Activated T-helper 1 cell treated with anti-CD3 and anti-CD28 coated beads, Interleukin-2, amount 50 U/mL, for 16 hours (primary cell): ENCODE measurements at places on chromosomes 12 and 14.

DNA sequence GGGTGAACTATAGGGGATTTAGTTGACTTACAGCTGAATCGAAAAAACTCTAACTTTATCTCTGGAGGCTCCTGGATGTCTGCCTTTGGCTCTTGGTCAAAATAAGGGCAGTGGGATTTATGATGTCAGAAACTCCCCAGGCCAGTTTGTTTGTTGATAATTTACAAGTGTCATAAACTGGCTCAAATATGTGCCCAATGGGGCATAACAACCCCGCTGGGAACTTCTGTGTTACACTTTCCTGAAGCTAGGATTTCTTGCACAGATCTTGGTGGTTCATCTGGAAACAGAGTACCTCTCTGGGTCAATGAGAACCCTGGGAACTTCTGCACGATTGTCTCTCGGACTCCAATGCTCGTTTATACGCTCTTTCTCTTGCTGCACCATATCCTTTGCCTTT is 58.7 kb upstream of the MUCL1 start:
- no peak for DNase-seq

GRCh38 chr14:104548802-104549535 is 30.6 kb upstream of the C14orf180 start:
- DNase-seq = no peak

- no peak for DNase-seq
These were observed 459.6 kb downstream of the ZFP36L1 start for GRCh38 chr14:68333262-68333661.

DNA sequence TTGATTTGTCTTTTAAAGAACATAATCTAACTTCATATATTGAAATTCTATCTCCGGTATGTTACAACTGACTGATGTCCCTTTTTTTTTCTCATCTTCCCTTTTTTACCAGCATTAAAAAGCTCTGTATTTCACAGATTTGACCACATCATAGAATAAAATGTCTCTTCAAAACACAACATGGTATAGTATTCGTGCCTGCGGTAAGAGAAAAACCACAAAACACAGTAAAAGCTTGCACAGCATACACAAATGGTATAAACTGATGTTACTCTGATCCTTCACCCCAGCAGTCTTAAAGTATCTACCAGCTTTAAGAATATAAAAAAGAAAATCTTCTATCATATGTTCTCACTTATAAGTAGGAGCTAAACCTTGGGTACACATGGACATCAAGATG is 83.4 kb downstream of the HECTD1 start:
- no peak for DNase-seq

DNA sequence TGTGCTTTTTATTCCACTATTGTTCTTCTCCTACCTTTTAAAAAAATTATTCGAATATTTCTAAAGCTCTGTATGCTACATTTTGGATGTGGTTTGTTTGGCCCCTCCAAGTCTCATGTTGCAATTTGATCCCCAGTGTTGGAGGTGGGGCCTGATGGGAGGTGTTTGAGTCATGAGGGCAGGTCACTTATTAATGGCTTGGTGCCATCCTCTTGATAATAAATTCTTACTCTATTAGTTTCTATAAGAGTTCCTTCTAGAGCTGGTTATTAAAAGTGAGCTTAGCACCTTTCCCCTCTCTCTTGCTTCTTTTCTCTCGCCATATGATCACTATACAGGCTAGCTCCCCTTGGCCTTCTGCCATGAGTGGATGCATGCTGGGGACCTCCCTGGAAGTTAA is 445.6 kb upstream of the PDE3A start:
- DNase-seq = no peak

DNA sequence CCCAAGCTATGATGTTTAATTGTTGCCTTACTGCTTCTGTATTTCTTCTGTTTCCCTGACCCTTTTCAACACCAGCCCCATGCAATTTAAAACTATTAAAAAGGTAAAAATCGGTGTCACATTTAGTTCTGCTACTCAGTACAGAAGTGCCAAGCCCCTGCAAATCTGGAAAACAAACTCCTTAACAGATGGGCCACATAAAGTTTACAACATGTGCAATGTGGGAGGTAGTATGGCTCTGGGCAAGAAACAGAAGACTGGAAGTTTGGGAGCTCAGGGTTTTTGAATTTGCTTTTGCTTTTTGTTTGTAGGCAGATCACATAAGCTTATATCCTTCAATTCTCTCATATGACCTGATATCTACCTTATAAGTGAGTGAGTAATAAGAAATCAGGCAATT is 404.0 kb upstream of the ATP2B1 start:
- DNase-seq = no peak

- no peak for DNase-seq
These were observed 12.4 kb downstream of the MED21 start for GRCh38 chr12:27034607-27035293.

- DNase-seq = no peak
These were observed 168.2 kb upstream of the TMEM132C start for GRCh38 chr12:128098730-128099129.

GRCh38 chr14:49975276-49975675 is 82.4 kb downstream of the ARF6 start:
- DNase-seq = no peak

DNA sequence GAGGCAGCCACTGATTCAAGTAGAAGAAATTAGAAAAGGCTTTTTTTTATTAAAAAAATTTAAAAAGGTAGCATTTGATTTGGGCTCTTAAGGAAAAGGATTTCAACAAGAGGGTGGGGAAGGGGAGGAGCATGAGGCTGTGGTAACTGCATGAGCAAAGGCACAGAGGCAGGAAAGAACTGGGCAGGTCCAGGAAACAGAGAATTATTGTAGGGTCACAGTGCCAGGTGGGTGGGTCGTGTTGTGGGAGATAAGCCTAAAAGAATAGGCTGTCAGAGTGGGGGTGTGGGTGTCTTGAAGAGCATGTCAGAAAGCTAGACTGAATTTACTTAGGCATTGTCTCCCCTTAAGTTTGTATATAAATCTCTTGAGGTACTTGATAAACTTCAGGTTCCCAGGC is 7.8 kb downstream of the LIMA1 start:
- DNase-seq = no peak

GRCh38 chr14:89407856-89408255 is 9.2 kb downstream of the FOXN3 start:
- DNase-seq = no peak

DNA sequence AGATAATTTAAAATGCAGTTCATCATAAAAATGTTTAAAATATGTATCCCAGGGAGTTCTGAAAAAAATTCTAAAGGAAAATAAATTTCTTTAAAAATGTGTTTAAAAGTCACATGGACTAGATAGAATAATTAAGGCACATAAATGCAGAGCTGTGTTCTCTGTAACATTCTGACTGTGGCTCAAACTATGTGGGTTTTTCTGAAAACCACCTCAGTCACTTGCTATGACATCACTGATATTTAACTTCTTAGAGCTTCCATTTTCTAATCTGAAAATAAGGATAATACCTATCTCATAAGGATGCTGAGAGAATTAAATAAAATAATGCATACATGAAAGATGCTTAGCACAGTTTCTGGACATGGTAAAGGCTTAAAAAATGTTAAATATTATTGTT is 107.3 kb downstream of the SLC41A2 start:
- DNase-seq = no peak

DNA sequence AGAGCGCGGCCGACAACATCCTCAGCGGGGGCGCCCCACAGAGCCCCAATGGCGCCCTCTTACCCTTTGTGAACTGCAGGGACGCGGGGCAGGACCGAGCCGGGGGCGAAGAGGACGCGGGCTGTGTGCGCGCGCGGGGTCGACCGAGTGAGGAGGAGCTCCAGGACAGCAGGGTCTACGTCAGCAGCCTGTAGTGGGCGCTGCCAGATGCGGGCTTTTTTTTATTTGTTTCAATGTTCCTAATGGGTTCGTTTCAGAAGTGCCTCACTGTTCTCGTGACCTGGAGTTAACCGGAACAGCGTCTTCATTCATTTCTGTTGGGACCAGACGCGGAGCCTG is 103.8 kb upstream of the FKBP4 start:
- DNase-seq = no peak

GRCh38 chr12:126734710-126735109 is 1532.3 kb upstream of the TMEM132C start:
- no peak for DNase-seq

DNA sequence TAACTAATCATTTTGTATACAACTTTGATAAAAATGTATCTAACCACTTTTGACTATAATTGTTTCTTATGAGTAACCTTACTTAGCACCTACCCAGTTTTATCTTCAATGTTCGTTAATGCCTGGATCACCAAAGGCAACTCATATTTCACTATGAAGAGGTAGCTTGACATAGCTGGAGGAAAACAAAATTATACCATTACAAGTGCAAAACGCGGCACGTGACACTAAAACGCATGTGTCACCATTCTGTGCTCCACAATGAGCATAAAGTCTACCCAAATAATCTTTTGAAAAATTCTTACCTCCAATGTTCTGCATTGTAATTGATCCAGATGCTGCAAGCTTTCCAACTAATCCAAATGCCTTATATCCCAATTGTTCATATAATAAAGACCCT is 5.8 kb downstream of the SLC38A2 start:
- no peak for DNase-seq

- no peak for DNase-seq
These were observed 157.4 kb downstream of the RPAP3 start for GRCh38 chr12:47548401-47548800.
